WERI-Rb-1 (cell line): ENCODE measurements at places on chromosomes 4 and X.
A peak's percentile ranks its signal among the peaks of the same experiment; 100 is the strongest.

- DNase-seq, result no peak
These were observed 7.0 kb upstream of the CDKN2AIP start for GRCh38 chr4:183437452-183437851.

DNA sequence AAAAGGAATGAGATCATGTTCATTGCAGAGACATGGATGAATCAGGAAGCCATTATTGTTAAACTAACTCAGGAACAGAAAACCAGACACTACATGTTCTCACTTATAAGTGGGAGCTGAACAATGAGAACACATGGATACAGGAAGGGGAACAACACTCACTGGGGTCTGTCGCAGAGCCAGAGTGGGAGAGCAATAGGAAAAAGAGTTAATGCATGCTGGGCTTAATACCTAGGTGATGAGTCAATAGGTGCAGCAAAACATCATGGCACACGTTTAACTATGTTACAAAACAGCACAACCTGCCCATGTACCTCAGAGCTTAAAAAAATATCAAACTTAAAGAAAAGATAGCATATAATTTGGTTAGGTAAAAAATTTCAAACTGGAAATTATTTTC lies 281.4 kb downstream of the PABPC4L start:
- DNase-seq, result no peak

GRCh38 chrX:82092307-82092706 lies 890.4 kb downstream of the SH3BGRL start:
- DNase-seq, result no peak

- peak; percentile 28 for DNase-seq
These were observed 71.0 kb downstream of the RELL1 start for GRCh38 chr4:37615059-37615719.

- DNase-seq, result no peak
These were observed 262.0 kb downstream of the PPP1R2C start for GRCh38 chrX:42515939-42516338.

- no peak for DNase-seq
These were observed 8.1 kb upstream of the NAAA start for GRCh38 chr4:75948822-75949444.

DNA sequence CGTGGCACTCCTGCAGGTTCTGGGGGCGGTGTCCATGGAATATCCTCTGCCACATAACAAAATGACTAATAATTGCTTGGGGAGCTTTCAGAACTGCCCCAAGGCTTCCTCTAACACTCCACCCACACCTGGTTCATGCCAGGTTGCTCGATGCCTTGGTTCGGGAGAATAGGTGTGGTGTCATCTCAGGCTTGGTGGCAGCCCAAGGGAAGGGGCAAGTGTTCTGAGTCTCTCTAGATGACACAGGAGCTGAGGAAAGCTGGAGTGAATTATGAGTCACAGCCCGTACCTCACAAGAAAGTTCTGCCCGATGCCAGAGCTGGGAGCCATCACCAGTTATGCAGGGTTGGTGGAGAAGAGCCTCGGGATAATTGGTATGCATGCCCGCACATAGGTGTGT lies 14.7 kb downstream of the FTSJ1 start:
- DNase-seq, result no peak

- no peak for DNase-seq
These were observed 16.4 kb downstream of the MCUB start for GRCh38 chr4:109576462-109576861.

DNA sequence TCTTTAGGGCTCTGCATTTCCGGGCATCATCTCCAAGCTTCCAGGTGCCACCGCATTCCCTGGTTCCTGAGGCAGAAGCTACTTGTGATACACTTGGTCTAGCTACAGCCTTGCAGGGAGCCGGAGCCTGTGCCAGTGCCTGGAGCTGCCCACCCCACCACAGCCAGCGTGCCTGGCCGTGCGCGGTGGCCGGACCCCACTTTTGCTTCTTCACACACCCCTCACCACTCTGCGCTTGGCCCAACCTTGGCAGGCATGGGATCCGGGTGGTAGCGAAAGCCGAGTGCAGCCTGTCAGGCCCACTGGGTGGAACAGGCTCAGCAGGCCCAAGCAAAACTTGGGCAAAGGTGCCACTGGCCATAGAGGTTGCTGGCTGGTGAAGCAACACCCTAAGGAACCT lies 823.7 kb downstream of the GLUD2 start:
- no peak for DNase-seq

DNA sequence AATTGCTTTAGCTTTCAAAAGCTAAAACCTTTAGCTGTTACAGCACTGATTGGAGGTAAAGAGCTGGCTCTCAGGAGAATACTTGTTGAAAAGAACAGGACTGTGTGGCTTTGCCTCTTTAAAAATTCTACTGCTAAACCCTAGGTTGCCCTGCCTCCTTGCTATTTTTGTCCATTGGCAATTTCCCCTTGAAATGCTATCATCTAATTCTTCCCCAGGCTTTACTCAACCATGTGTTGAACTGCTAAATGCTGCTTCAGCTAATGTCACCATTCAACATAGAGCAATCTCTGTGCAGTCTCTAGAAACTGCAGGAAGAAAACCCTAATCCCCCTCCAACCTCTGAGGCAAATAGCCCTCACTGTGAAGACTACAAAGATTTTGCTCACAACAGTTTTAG lies 203.7 kb upstream of the ARX start:
- no peak for DNase-seq
